ENCODE measurements at places on chromosomes 16 and 17.

DNA sequence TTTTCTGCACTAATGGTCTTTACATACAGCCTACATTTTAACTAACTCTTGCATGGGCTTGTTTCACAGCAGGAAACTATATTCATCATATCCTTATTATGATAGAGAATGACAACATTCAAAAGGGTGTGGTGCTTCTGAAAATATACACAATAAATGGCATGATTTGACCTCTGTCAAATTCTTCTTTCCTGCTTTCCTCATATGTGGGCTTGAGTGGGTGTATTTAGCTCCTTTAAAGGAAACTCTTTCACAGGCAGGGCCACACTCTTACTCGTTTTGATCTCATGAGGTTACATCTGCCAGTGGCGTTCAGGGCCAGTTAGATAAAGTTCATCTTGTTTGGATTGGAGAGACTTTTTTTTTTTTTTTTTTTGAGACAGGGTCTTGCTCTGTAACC, 6.1 kb downstream of the SLC35G3 start:
- DNase-seq: no peak

GRCh38 chr16:78894886-78895285, 705.7 kb downstream of the MAF start:
- DNase-seq: no peak

DNA sequence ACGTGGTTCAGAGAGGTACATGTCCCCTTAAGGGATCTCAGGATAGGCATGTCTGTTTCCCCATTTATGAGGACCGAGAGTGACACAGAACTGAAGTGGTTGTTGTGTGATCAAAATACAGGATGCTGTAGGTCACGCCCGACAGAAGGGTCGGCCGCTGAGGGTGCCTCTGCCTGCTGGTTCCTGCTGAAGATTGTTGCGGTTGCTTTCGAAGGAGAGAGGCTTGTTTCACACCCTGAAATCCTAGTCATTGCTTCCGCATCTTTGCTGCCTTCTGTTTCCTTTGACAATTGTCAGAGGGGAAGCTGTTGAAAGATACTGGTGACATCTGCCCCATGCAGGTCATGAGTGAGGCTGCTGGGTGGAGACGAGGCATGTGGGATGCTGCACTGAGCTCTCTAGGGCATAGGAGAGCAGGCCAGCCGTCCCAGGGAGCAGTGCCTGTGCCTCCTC, 3.8 kb upstream of the NAT9 start:
- DNase-seq: no peak

- no peak for DNase-seq
Measured at GRCh38 chr16:67647681-67648080, 2.7 kb downstream of the CARMIL2 start.

DNA sequence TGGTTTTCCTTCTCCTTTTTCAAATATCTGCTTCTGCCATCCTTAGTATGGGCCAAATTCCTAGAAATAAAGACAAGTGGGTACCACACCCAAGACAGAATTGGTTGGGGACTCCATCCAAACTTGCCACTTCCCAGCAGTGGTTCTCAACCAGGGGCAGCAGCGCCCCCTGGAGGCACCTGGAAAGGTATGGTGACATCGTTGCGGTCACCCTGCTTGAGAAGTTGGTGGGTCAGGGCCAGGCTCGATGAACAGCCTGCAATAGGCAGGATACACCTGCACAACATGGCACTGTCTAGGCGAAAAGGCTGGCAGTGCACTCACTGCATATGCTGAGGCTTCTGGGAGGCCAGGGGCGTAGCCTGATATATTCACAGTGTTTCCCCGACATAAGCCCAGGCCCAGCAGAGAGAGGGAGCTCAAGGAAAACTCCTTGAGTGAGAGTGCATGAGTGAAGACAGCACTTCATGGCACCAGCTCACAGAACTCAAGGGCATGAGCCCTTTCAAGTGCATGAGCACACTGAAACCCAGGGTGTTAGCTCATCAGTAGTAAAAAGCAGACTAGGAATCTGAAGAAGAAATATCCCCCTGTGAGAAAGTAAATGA, 57.7 kb downstream of the CMC2 start:
- no peak for DNase-seq

DNA sequence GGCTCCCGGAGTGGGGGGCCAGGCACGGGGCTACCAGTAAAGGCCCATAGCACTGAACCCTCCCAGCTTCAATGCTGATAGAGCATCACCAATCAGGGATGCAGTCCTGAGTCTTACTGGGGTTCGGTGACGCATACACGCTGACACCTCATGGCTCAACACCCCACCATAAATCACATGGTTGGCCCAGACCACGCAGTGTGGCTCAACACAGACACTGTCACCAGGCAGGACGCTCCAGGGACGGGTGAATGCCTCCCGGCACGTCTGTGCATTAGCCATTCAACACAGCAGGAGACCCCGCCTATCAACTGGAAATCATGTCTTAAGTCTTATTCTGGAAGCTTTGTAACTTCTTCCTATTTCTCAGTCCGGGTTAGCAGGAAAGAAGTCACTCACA, 35.0 kb downstream of the NECAB2 start:
- no peak for DNase-seq

DNA sequence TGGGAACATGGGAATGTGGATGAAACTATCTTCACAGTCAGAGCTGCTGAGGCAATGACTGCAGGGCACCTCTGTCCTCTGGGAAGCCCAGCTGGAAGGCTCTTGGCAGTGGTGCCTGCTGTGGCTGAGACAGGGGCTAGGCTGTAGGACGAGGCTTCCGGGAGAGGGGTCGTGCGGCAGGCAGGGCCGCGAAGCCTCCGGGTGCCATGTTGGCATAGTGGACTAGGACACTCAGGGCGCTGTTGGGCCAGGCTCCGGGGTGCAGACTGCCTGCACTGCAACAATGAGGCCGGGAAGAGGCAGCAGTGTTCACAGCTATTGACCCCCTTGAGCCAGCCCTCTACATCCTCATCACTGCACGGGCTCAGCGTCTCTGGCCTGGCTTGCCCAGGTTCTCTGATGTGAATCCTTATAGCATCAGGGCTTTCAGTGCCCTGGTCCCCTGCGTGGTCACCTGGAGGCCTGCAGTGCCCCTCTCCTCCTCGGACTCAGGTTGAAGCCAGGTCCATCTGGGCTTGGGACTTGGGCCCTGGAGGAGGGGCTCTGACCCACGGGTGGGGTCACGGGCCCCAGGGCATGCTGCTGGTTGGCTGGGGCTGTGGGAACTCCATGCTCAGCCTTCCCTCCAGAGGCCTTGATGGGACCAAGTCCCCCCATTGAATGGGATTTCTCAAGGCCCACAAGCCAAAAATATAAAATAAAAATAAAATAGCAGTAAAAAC, 91.6 kb downstream of the TNFRSF13B start:
- DNase-seq: no peak

GRCh38 chr17:13395346-13395745, 206.4 kb downstream of the HS3ST3A1 start:
- no peak for DNase-seq

DNA sequence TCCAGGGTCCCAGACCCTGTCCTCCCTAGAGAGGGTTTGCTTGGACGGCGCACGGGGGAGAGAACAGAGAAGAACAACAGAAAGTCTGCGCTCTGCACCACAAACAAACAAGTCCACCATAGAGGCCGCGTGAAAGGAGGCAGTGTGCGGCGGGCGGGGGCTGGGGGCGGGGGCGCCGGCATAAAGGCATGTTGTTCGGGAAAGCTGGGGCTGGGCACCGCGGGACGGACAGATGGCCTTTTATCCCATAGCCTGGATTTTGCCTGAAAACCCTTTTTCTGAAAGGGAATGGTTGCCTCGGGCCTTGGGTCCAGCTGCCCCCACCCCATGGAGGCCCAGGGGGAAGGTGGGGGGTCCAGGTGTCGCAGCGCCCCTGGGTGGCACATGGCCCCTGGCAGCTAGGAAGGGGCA, 26.0 kb downstream of the FA2H start:
- peak; percentile 48 for DNase-seq

GRCh38 chr17:75587675-75588595, at the start of gene MYO15B:
TSS of gene MYO15B (plus strand) at chr17:75587800. CDS start at chr17:75588058, 258 bp downstream.
- DNase-seq: no peak

DNA sequence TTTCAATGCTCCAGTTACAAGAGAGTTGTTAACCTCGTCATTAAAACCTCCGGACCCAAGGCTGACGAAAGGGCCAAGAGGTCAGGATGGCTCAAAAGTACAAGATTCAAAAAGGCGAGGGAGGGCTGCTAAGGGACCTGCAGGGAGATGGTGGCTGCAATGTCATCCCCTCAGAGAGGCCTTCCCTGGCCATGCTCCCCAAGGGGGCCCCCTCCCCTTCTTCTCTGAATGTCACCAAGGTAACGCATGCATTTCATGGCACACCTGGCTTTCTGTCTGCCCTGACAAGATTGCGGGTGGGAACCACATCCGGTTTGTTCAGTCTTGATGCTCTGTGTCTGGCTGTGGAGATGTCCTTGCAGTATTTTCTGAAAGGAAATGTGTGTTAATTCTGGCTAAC, 89.9 kb downstream of the C16orf78 start:
- DNase-seq: no peak

DNA sequence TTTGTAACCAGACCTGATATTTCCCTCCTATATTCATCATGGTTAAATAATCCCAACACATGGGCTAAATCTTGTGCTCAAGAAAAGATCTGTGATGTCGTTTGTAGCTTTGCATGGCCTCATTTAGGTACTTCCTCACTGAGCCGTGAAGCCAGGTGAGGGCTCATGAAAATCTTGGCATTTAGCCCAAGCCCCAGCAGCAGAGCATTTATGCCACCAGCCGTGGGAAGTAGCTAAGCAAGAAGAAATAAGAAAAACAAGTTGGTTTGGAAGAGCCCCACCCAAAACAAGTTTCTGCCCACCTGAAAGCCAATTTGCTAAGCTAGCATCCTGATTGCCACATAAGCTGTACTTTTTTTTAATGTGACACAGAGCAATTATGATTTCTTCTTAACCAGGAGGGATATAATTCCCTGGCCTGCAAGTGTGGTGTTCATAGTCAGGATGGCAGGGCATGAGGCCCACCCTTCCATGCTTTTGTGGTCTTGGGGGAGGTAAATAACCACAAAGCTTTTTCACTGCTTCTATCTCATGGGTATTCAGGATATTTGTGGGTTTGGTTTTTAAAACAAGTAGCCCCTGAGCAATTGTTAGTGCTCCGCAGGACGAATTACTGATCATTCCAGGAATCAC, 10.5 kb downstream of the TMIGD1 start:
- no peak for DNase-seq

DNA sequence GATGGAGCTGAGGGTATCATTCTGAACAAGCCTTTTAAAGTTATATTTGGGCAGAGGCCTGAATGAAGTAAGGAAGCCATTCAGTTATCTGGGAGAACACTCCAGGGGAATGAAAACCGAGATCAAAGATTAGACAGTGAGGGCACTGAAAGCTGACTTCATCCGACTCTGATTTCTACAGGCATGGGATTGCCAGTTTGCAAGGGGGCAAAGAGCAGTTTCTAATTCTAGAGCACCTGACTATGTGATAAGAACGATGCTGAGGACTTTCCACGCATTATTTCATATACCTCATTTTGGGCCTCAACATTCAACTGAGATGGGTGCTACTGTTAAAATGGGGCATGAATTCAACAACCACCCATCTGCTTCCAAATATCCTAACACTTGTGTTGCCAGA, 135.7 kb downstream of the CDK5R1 start:
- no peak for DNase-seq

- DNase-seq: no peak
Measured at GRCh38 chr17:11467639-11468038, 130.6 kb upstream of the DNAH9 start.

- DNase-seq: no peak
Measured at GRCh38 chr17:21389394-21389793, 13.2 kb downstream of the KCNJ12 start.

DNA sequence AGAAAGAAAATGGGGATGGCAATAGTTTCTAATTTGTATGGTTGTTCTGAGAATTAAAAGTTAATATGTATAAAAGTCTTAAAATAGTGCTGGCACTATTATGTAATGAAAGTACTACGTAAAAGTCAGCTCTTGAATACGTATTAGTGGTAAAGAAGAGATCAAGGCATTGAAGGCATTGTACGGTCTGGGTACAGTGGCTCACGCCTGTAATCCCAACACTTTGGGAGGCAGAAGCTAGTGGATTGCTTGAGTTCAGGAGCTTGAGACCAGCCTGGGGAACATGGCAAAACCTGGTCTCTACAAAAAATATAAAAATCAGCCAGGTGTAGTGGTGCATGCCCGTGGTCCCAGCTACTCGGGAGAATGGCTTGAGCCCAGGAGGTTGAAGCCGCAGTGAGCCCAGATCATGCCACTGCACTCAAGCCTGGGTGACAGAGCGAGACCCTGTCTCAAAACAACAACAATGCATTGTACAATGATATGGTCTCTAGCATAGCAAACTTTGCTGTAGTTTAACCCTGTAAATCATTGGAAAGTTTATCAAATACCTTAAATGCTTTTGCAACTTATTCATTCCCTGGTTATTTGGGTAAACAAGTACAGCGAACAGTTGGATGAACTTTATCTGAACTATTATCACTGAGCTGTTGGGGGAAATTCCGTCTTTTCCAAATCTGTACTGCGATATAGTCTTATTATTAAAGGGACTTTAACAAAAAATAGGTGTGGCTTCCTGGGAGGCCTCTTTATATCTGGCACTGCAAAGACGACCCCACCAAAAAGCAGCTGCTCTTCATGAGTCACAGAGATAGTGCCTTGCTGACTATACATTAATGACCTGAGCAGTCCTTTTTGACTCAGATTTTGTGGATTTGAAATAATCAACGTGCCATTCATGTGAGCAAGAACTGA, 73.6 kb downstream of the GPRC5B start:
- no peak for DNase-seq

GRCh38 chr16:76386784-76387183, 109.6 kb downstream of the CNTNAP4 start:
- no peak for DNase-seq

DNA sequence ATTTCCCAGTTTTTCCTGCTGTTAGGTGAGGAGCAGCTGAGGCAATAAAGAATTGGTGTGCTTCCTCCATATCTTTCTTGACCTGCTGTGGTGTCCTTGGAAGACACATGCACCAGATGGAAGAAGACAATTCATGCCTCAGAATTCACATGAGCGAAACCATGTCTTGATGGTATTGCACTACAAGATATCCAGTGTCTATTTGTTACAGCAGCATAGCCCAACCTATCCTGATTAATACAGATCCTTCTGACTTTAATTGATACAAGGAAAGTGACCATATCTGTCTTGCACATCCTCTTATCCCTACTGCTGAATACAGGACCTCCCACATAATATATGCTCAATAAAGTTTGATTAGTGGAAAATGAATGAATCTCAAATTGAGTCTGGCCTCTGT, 9.1 kb upstream of the TOX3 start:
- DNase-seq: no peak

Data from hypothalamus (tissue), 51 donors.